ENCODE measurements at places on chromosomes 7 and 10. TPM values are rescaled to one million over a fixed set of nuclear protein-coding genes. Genes with fewer than 3 reads are reported as not detected.

DNA sequence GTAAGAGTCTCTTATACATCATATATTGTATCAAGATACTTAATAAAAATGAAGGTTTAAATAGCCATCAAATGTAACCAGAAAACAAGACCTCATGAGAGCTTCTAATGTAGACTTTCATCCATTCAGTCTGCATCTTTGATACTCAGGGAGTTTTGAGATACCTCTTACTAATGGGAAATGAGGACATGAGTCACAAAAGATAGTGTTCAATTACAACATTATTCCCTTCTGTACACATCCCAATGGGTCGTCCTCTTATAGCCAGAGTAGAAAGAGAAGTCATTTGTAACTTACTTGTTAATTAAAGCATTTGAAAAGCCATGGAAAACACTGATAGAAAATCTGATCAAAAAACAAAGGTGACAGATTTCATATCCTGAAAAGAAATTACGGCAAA, 19.4 kb downstream of the SHTN1 start:
- no peak for DNase-seq

DNA sequence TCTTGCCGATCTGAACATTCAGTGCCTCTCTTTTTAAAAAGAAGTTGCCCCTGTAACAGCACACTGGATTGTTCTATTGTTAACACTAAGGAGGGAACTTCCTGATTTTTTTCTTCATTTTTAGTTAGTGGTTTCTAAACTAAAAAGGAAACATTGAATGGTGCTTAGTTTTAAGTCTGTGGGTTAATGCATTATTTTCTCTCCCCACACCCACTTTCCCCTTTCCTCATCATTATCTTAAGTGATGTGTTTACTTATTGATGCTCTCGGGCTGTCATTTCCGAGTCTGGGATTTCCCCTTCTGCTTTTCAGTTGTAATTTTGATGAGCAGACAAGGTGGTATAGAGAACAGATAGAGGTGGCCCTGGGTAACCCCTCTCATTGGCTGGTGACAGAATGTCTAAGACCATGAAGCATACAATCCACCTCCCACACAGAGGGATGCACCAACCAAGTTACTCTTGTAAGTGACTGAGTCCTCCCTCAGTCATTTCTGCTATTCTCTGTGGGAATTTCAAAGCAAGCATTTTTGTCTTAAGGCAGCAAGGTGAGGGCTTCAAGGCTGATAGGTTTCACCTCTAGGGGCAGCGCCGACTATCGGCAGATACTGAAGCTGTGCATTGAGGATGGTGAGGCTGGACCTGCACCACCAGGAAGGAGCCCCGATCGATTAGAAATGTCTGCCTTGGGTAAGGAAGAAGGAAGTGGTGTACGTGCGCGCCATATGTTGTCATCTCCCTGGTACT, 49.5 kb downstream of the CHN2 start:
- no peak for DNase-seq

- DNase-seq: no peak
Observed at GRCh38 chr10:121947343-121948330, 19.8 kb upstream of the ATE1 start.

DNA sequence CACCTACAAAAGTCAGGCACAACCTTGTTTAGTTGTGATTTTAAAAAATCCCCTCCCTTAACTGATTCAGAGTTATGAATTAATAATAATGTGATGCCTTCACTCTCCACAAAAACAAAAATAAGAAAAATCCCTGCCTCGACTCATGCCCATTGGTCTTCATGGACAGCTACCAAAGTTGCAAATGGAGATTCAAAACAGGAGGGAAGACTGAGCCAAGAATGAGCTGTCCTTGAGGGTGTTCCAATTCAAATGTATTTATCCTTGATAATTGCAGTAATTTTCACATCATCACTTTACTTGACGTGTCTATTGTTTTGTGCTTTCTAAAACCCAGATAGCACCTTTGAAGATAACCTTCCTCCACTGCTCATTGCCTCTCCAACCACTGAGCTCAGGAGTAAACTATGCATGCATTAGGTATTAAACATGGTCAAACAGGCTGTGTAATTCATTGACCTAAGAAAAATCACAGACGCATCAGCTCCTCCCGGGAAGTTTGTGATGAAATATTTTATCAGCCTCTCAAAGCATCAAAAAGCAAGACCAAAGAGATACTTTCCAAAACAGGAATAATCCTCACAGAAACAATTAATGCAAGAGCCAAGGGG, 712.7 kb upstream of the IGFBP3 start:
- no peak for DNase-seq

DNA sequence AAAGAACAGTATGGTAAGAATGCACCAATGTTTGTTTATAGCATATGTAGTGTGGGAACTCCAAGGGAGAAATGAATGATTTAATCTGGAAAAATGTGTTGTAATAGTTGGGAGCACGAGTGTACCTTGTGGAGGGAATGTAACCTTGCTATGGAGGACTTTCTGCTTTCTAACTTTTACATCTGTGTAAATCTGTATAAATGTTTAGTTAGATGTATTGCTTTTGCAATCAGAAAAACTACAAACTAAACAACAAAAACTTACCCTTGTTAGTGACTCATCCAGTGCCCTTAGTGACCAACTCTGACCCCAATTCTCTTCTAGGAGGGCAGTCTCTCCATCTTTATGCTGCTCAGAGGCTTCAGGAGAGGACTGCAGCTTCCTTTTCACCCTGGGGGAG, 89.3 kb downstream of the CCNY start:
- no peak for DNase-seq

DNA sequence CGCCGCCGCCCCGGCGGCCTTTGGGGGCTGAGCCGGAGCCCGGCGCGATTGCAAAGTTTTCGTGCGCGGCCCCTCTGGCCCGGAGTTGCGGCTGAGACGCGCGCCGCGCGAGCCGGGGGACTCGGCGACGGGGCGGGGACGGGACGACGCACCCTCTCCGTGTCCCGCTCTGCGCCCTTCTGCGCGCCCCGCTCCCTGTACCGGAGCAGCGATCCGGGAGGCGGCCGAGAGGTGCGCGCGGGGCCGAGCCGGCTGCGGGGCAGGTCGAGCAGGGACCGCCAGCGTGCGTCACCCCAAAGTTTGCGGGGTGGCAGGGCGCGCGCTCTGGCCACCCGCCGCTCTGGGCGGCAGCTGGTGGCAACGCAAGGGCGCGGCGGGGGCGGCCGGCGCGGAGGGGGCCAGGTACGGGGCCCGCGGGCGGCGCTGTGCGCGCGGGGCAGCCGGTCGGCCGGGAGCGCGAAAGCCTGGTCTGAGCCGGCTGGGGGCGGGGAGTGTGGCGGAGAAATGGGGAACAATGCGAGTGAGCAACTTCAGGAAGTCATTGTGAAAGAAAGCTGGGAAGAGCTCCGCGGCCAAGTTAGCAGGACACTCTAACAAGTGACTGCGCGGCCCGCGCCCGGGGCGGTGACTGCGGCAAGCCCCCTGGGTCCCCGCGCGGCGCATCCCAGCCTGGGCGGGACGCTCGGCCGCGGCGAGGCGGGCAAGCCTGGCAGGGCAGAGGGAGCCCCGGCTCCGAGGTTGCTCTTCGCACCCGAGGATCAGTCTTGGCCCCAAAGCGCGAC, at the start of gene IKZF1:
Gene IKZF1 (plus strand): TSS at position 588 of the 782 bp plus-strand sequence. CDS start 14,346 bp downstream, outside the sequence.
- DNase-seq: no peak

Gene PIK3CG
- 2.9 TPM for total RNA-seq

Gene LIPF
- total RNA-seq: not detected

- no peak for DNase-seq
Observed at GRCh38 chr10:101052285-101052684, 9.5 kb upstream of the KAZALD1 start.

Gene MOGAT3
- not detected for total RNA-seq

DNA sequence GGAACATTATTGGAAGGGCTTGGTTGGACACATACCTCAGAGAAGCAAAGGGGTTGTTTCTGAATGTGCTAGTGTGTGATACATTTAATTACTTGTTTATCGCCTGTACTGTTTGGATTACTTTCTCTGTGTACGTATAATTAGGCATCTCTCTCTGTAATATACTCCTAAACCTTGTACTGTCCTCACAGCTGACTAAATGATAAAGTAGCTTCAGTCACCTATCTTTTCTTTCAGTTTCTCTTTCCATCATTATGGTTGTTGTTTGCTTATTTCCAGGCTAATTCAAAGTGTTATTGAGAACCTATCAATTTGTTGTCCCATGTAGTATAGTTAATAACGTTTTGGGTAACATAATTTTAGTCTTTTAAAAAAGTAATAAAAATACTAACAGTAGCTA, 34.0 kb downstream of the MXI1 start:
- no peak for DNase-seq

DNA sequence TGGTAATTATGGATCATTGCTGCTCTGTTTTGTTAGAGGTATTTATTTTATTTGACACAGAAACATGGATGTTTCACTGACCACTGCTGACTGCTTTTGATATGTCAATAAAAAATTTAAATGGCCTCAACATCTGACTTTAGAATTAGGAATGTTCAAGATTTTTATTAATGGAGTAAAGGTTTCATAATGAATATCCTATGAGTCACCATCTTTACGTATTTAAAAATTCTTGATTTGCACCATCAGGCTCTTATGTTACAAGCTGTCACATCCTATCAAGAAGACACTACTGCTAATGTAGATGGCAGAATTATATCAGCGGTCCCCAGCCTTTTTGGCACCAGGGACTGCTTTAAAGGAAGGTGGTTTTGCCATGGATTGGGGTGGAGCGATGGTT, 578.7 kb upstream of the NRP1 start:
- no peak for DNase-seq

DNA sequence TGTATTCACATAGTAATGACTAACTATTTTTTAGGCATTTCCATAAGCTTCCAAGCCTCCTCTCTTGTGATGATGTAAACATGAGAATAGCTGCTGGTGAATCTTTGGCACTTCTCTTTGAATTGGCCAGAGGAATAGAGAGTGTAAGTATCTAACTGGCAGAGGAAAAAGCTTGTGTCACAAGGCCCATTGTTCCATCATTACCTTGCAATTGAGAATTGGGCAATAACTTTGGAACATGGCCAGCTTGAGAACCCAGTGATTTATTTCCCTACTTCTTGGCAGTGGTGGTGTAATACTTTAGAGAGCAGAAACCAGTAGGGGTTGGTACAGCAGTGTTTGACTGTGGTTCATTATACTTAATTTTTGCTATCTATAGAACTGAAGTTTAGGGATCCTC, 12.0 kb downstream of the IFRD1 start:
- no peak for DNase-seq

- no peak for DNase-seq
Observed at GRCh38 chr7:101722247-101722646, 93.2 kb upstream of the MYL10 start.

GRCh38 chr7:25313526-25313925, 85.2 kb upstream of the NPVF start:
- no peak for DNase-seq

Gene SHTN1
- 22.4 TPM for total RNA-seq

Gene PRDX3
- total RNA-seq: 52.1 TPM

Gene PIP
- total RNA-seq: not detected

Gene COMTD1
- 55.5 TPM for total RNA-seq

DNA sequence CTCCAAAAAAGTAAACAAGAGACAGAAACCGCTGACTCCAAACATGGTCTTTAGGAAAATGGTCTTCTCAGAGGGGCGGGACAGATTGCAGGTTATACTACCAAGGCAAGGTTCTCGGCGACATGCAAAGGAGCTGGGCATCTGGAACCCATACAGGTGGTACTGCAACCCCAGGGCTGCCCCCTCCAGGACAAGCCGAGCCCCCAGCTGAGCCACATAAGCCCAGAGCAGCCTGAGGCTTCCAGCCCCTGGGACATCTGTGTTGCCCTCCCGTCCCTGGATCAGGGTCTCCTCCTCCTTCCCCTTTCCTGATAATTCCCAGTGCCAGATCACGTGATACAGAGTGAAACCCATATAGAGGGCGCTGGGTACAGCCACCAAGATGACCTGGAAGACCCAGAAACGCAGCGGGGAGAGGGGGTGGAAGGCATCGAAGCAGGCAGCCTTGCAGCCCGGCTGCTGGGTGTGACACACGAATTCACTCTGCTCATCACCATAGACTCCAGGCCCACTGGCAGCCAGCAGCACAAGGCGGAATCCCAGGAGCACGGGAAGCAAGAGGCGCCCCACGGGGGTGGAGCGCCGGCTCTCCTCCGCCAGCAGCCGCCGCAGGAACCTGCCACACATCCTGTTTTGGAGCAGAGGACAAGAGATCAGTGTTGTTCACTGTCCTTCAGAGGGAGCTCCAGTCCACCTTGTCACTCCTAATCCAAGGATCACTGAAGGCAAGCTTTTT, at the start of gene GJC3:
Gene GJC3 (minus strand): TSS at position 627 of the 736 bp plus-strand sequence. CDS start 0 bp downstream, at position 627.
- DNase-seq: peak; percentile 65

Gene AGAP5
- 6.5 TPM for total RNA-seq

Gene BAIAP2L1
- 31.0 TPM for total RNA-seq

Gene GRM3
- not detected for total RNA-seq

Gene CCDC146
- total RNA-seq: 3.4 TPM

Gene UNCX
- not detected for total RNA-seq

Gene SPOCK2
- total RNA-seq: 0.84 TPM

Gene SOSTDC1
- total RNA-seq: not detected

Gene LOXL4
- total RNA-seq: 4.5 TPM

Gene IDI2
- not detected for total RNA-seq

Data from pancreas (tissue), 10 donors.